ENCODE measurements at places on chromosomes 12 and 14.

DNA sequence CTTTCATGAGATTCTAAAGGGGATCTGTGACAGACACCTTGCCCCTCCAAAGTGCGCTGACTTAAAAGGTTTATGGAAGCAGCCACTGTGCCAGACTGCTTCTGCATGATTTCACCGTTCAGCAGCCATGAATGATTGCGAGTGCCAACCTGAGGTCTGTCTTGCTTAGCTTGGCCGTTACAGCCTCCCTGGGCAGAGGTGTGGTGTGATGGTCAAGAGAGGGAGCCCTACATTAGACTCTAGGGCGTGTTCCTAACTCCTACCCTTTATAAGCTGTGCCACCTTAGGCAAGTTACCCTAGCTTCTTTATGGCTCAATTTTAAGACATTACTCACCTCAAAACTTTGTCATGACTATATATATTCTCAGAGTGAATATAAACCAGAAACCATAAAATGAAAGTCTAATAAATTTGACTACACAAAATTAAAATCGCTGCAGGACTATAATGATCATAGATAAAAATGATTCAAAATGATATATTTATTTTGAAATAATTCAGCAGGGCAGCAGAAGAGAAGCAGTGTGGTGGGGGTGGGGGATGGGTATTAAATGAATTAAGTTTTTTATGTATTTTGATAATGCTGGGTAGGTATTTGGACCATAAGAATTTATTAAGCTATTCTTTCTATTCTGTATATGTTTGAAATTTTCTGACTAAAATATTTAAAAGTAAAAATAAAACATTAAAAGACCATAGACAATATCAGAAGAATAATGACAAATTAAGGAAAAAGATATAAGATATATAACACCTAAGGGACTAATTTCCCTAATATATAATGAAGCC lies 47.7 kb upstream of the MBIP start:
- DNase-seq = no peak

DNA sequence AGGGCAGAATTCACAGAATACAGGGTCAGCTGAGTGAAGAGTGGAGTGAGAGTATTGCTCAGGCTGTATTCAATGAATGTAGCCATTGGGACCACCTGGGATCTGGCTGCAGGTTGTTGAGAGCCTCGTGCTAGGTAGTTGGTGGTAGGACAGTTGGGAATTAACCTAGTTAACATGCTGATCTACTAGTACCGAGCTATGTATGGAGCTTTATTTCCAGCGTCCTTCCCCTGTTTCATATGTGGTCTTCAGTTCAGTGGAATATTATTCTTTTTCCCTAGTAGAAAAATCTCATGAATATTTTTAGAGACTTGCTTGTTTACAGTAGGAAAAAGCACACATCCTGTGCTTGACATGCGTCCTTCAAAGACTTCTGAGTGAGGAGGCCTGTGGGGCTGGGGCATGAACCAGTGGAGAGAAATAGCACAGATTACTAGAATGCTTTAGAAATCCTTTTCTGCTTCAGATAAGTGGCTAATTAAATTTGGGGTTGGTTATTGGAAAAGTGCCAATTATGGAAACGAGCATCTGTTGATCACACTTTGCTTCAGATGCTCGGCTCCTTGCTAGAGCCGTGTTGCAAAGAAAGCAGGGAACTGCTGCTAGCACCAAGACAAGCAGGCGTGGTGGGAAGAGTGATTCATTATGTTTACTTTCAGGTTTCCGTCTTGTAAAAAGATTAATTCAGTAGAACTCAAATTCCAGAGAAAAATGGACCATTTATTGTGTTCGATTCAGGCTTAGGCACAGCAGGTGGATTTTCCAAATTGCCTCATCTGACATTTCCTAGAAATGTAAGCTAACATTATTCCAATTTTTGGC lies 53.6 kb downstream of the ARF6 start:
- peak; percentile 77 for DNase-seq

GRCh38 chr12:1533205-1533601 lies 61.2 kb downstream of the FBXL14 start:
- DNase-seq = peak; percentile 92

DNA sequence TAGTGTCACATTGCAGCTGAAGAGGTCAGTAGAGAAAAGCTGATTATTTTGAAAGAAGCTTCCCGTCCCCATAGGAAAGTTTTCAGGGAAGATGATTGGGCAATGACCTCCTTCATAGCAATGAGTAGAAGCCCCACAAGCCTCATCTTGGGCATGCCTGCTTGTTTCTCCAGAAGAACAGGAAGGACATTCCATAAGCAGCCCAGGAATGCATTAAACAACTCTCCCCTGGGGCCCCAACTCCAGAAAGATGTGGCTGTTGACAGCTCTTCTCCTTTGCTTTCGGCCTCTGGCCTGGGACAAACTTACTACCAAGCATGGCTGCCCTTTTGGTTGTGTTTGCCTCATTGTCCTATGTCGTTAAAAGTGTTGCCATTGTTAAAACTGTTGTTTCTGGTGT lies 5.7 kb upstream of the VDR start:
- DNase-seq = peak; percentile 19

DNA sequence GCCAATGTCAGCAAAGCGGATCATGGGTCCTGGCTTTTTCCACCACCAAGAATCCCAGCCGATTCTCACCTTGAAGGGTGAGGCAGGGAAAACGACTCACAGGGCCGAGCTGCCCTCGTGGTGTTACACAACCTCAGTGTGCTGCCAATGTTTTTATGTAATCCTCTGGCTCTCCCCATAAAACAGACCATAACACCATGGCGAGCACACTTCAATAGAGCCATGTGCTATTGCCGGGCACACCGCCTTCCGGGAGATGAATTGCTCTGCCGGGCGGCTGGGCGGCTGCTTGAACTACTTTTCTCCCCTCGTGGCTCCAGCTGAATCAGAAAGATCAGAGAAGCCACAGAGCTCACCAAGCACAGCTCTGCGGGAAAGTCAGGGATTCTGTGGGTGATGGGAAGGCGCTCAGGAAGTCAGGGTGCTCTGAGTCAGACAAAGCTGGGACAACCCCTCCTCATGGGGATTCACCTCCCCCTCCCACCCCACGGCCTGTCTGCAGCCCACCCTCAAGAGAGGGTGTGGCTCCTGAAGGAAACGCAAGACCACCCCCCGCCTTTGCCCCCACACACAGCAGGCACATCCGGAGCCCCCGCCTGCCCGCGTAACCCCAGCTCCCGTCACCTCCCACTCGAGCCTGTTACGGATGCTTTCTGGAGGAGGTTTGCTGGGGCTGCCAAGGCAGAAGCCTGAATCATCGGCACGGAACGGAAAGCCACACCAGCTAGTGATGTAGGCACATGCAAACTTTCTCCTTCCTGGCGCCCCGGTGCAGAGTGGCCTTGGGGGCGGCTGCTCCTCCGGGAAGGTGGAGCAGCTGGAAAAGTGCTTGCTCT lies 1.8 kb downstream of the GALNT9 start:
- DNase-seq = peak; percentile 74

GRCh38 chr12:91551927-91552326 lies 369.3 kb upstream of the DCN start:
- DNase-seq = no peak

- DNase-seq = no peak
These were observed 46.0 kb downstream of the TECPR2 start for GRCh38 chr14:102408724-102409123.

DNA sequence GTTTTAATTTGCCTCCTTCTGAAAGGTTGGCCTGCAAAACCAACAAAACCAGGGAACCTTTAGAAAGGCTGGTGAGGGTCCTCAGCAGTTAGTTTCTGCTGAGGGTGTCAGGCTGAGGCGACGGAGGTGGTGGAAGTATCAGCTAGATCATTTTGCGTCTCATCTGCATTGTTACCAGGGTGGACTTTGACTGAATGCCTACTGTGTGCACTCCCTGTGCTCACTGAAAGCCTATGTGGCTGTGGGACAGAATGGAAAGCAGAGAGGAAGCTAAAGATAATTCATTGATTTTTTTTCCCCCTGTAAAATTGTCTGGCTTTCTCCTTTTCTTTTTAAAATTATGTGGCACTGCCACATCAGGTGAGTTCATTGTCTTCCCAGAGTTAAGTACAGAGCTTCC lies 68.4 kb upstream of the SRSF5 start:
- no peak for DNase-seq

GRCh38 chr14:84361476-84361875 lies 1168.5 kb upstream of the FLRT2 start:
- no peak for DNase-seq

DNA sequence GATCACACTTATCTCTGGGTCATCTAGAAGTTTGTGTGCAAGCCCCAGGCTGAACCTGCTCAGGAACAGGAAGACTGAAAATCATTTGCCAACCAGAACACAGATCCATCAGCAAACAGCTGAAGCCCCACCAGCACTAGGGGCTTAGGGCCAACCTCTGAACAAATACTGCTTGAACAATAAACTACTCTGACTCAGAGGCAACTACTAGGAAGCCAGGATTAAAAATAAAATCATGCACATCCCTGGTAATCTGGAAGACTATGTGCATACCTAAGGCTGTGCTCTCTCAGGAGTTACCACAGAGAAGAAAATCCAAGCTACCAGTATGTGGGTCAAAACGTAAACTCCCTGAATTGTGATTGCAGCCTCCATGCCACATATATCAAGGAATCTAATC lies 15.9 kb downstream of the GALNT8 start:
- no peak for DNase-seq

- DNase-seq = no peak
These were observed 56.1 kb upstream of the MAP1LC3B2 start for GRCh38 chr12:116502989-116503496.

DNA sequence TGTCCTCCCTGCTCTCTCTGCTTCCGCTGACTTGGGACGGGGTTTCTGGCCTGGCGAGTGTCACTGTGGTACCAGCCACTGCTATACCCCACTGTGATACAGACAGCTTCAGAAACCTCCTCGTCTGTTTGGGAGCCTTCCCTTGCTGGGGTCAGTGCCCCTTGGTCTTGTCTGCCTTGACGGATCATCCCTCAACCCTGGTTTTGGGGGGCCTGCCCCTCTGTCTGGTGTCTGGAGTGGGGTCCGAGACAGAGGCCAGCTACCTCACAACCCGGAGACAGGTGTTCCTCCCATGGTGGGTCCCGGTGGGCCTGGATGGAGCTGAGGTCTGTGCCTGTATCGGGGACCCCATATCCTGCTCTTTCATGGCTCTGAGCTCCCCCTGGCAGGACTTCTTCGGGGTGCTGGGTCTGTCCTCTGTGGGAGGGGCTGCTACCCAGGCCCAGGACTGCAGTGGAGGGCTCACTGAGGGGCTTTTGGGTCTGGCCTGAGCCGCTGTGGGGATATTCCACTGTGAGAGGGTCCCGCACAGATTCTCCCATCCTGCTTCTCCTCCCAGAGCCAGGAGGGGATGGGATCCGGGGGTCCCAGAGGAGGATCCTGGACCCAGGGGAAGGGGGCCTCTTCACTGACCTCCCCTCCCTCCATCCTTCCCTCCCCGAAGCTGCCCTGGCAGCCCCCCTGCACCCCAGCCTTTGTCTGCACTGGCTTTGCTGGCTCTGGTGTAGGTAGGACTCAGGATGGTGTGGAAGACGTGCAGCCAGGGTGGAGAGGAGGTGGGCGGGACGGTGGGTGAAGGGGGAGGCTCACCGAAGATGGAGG lies 365.5 kb downstream of the TMEM121 start:
- no peak for DNase-seq

GRCh38 chr12:46131732-46132469 lies 136.9 kb downstream of the SLC38A1 start:
- peak; percentile 7 for DNase-seq

DNA sequence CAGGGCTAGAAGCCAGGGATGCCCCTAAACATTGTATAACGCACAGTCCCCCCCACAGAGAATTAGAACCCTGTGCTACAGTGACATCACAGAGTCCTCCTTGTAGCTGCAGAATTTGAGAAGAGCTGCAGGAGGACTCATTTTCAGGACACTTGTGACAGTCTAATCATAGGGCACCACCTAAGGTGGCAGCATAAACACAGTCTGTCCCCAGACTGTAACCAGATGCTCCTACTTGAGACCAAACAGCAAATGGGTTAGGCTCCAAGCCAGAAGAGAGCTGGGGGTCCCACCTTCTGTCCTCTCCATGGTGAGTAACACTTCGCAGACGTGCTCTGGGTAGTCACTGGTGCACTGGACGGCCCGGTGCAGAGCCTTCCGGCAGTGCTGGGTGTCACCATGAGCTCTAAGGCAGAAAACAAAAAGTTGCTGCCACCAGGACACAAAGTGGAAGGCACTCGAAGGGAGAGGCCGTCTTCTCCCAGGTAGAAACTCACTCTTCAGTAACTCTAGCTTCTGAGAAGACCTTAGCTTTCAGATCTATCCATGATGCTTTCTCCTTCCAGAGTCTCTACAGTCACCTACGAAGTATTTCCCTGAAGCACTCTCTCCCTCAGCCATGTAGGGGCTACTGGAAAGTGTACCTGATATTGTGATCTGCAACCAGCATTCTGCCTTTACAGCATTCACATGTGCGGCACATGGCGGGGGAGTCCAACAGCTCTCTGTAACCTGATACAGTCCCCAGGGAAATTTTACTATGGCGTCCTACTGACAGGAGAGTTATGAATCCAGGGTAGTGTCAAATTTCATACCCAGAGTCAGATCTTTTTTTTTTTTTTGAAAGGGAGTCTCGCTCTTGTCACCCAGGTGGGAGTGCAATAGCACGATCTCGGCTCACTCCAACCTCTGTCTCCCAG lies 17.1 kb downstream of the FICD start:
- DNase-seq = no peak

GRCh38 chr12:67590149-67590790 lies 58.3 kb upstream of the DYRK2 start:
- DNase-seq = peak; percentile 16
